ENCODE measurements at places on chromosomes 6 and 20.

DNA sequence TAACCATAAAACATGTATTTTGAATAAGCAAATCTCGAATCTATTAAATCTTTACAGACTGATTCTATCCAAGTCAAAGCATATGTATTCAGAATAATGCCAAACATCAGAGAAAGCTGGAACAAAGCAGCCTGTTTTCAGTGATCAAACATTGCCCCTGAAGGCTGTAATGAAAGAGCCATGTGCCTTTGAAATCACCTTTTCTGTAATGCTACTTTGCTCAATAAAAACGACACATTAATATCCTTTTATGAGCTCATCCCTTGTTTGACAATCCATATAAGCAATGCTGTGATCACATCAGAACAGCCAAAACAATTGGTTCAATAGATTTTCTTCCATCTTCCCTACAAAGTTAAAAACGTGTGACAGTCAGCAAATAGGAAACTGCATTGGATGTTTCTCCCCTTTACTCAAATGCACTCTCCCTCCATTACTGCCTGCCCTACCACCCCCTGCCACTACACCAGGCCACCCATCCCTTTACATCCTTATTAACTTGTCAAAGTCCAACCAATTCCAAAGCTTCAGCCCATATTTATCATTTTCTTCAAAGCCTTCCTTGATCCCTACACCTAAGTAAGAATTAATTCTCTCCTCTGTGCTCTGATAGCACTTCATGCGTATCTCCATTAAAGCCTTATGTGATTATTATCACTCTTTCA, 42.0 kb downstream of the THEMIS start:
- DNase-seq, result no peak

DNA sequence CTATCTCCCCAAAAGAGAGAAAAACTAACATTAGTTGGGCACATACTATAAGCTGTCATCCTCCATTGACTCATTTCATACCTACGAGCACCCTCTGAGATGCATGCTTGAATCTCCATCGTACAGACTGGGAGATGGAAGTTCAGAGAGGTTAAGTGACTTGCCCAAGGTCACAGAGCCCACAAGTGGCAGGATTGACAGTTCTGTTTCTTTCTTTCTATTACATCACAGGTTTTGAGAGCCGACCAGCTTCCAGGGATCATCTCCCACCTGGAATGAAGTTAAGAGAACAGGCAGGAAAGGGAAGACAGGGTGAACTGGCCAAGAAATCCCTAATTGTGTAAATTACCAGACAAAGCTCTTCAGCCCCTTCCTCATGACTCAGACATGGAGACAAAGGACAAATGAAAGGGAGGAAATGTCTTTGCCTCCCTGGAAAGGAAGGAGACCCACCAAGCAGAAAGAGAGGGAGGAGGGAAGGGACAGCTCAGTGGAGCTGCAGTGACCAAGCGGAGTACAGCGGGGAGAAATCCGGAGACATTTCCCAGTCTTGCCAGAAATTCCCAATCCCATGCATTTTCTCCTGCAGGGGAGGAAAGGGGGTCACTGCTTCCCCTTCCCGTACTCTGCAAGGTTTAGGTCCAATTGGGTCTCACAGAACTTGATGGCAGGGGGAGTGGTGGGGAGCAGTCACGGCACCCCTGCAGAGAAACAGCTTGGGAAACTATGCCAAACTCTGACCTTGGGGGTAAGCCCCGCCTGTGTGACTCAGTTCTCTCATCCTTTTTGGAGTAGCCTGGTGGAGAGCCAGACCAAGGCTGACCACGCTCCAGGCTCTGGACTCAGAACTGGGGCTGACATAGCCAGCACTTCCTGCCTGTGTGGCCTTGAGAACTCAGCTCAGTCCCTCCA, 154.3 kb downstream of the ANKRD60 start:
- no peak for DNase-seq

GRCh38 chr6:129110690-129111343, 227.9 kb downstream of the LAMA2 start:
- no peak for DNase-seq

GRCh38 chr20:59448851-59449444, 148.5 kb downstream of the EDN3 start:
- DNase-seq, result no peak

DNA sequence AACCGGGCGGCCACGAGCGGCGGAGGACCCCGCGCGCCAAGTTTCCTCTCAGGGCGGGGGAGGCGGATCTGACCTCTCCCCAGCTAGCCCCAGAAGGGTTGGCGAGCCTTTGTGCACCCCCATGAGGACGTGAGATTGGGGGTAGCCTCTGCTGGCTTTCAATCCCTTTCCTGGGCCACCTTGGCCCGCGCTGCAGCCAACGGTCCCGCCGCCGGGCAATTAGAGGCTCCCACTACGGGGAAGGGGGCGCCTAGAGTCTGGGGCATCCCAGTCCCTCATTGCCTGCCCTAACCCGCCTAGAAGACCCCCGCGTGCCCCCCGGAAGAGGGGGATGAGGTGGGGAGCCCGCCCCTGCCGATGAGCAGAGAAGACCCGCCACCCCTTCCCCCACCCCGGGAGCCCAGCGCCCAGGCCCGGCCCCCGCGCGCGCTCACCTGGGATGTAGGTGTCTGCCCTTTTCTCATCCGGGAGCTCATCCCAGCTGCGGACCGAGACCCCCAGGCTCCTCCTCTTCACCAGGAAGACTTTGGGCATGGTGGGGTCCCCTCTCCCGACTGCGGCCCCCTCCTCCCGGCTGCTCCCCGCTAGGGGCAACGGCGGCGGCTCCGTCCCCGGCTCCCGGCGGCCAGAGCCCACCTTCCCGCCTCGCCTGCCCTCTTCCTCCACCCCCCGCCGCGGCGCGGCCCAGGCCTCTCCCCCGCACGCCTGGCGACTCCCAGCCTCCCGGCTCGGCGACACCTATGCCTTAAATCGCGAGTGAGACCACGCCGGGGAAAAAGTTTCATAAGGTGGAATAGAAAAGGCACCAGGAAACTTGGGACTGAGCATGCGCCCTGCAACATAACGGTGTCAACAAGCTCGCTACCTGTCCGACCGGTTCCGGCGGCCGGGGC, at the start of gene OVOL2:
OVOL2 (minus strand) TSS at position 816 of the 893 bp plus-strand sequence; CDS start at position 534, 282 bp downstream.
- no peak for DNase-seq

- DNase-seq, result no peak
These were observed 85.6 kb upstream of the BEND6 start for GRCh38 chr6:56869346-56869745.

DNA sequence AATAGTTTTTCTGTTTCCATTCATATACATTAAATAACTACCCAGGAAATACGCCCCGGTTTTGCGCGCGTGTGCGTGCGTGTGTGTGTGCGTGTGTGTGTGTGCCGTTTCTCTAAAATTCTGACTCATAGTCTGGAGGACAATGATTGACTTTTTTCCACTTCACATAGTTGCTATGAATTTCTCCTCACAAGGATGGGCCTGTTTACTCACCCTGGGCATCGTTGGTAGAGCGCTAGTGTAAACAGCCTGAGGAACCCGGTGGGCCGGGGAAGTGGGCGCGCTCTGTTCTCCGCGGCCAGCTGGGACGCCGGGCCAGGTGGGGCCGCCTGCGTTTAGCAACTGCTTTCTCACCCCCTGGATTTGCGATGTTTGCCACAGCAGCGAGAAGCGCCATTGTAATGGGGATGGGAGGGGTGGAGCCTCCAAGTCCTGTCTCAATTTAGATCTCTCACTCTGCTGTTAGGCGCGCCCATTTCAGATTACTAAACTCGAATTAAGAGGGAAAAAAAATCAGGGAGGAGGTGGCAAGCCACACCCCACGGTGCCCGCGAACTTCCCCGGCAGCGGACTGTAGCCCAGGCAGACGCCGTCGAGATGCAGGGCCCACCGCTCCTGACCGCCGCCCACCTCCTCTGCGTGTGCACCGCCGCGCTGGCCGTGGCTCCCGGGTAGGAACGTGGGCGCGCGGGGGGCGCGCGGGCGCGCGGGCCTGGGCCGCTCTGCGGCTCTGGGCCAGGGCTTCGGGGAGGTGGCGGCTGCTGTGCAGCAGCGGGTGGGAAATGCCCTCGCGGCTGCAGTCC, at the start of gene CD109:
CD109 (plus strand) TSS at position 585 of the 803 bp plus-strand sequence; CDS start at position 598, 13 bp downstream.
- DNase-seq, result peak; percentile 57

GRCh38 chr6:134574491-134574890, 256.6 kb upstream of the SGK1 start:
- DNase-seq, result no peak

- no peak for DNase-seq
These were observed 223.8 kb downstream of the NRN1 start for GRCh38 chr6:5782783-5783547.

DNA sequence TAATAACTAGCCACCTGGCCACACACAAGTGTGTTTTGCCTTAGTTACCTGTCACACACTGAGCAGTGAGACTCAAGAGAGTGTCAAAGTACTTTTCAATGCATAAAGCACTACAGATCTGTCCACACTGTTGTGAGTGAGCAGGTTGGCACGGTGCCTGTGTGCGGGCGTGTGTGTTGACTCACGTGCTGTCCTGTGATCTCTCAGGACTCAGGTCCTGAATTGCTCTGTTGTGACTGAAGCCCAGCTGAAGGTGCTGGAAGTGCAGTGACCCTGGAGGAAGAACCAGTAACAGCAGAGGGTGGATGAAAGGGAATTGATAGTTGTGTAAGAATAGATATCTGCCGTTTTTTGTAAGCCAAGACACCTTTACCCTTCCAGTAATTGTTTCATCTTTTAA, 18.3 kb downstream of the SLC16A10 start:
- no peak for DNase-seq

DNA sequence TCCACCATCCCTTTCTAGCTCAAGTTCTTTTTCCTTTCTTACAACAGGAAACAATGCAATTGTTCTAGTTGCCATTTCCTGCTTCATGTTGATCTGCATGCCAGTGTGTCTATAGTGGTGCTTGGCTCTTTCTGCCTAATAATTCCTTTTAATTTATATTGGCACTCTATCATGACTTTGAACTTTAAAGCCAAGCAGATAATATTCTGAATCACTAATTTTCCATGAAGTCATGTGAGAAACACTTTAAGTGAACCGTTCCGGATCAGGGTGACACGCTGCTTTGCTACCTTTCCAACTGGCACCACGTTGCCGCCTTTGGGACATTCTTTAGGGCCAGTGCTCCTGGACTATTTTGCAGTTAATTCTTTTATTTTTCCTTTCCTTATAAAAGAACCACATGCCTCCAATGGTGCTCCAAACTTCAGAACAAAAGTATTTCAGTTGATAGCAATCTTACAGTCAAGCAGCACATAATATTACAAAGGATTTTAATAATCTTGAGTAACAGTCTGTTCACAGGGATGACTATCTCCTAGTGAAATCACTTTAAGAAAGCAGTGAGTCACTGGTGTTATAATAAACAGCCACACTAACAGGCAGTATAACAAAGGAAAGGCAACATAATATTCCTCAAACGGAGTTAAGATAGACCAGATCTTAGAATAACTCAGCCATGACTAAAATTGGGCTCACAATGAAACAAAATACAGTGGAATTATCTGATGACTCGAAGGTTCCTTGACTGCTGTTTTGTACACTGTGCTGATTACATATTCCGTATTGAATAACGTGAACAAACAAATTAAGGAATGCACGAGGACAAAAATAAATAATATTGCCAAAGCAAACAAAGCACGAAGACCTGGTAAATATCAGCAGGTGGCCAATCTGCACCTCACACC, 19.0 kb upstream of the BLOC1S5 start:
- DNase-seq, result no peak

DNA sequence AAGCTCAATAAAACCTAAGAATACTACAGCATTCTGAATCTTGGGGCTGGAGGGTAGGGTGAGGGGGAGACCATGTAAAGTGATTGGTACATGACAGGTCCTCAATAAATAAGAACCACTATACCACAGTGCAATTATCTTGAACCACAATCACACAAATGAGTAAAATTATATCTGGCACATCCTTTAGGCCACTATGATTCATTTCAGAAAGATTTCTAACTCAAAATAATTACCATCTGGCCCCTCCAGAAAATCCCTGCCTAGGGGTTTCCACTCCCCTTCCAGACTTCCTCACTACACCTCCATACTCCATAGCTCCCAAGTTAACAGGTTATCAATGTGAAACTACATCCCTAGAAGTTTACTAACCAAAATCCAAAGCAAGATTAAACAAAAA, 19.7 kb downstream of the AKIRIN2 start:
- DNase-seq, result no peak

DNA sequence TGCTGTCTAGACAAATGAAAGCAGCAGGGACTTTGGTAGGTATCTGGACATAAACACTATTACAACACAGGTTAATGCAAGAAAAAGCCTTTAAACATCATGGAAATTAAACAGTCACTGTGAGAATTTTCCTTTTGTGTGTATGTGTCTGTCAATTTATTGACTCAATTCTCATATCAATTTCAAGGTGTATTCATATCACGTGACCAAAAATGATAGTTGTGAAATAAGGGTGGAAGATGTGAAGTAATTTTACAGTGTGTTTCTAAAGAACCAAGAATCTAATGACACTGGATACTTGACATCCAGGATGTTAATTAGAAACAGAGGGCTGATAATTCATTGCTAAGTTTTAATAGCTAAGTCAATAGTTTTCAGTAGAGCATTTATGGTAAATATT, 244.0 kb downstream of the TMEM242 start:
- DNase-seq, result no peak

DNA sequence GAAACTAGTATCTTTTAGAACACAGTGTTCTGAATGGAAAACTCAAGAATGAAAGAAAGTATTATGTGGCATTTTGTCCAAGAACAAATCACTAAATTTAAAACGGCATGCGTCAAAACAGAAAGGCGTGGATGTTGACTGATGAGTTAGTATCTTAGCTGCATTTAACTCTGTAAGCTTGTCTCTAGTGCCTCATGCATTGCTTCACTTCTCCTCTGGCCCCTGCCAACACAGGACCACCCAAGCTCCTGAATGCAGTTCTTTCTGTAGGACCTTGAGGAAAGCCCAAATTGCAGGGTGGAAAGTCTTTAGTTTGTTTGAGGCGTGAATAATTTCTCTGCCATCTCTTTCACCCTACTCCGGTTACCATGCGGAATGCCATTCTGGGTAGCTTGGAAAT, 632.2 kb downstream of the COL12A1 start:
- no peak for DNase-seq

DNA sequence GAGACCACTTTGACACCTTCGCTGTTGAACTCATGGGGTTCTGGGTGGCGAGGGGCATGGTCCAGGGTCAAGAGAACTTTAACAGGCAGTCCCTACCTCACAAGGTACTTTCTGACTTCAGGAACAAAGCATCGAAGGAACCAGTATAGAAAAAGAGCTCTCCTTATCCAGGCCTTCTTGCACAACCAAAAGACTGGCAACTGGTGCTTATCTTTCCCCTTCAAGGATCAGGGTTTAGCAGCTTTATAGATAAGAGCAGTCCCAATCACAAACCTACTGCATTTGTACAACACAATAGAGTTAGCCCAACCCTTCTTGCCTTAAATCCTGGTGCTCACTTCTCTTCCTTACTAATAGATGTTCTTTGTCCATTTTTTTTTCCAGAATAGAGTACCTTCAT, 116.3 kb downstream of the SNX5 start:
- no peak for DNase-seq
